DMS 273 treated with DMSO at 0.1 percent for 48 hours (cell line): ENCODE measurements at places on chromosomes 5 and 9.

DNA sequence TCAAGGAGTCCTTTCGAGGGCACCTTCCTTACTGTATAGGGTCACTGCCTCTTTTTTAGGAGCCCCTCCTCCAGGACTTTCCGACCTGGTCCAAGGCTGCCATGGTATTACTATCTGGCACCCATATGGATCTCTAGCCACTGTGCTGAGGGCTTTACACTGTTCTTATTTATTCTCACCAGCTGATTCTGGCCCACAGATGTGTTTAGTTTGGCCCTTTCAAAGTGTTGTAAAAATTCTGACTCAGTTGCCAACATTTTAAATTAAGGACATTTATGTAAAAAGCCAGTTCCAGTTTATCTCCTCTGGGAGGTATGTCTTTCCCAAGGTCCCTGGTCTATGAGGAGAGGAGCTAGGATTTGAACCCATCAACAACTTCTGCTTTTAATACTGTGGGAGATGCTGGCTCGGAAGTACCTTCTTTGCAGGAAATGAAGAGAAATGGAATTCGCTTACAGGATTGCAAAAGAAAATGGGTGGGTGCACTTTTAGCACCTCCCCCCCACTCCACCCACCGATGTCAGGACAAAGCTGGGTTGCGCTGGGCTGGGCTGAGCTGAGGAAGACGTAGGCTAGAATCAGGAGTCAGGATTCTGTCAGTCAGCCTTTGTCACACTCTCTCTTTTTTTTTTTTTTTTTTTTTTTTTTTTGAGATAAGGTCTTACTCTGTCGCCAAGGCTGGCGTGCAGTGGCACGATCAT lies 7.8 kb downstream of the JADE2 start:
- no peak for DNase-seq

- DNase-seq, result no peak
Measured at GRCh38 chr5:159021136-159021900, 78.4 kb downstream of the EBF1 start.

DNA sequence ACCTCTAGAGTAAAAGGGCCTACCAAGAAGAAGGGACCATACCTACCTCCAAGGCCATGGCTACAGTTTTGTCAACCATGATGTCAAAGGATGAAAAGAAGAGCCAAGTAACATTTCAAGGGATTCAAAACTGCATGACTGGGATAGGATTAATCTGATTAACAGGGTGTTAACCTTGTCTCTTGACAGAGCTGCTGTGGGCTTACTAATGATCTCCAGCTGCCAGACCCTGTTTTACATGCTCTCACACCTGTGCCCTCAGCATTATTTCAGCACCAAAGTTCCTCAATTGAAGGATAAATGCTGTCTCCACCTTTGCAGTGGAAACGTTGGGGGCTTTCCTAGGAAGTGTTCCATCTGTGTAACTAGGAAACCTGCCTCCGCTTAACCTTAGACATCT lies 78.3 kb downstream of the DMAC1 start:
- DNase-seq, result no peak

GRCh38 chr9:110951805-110952539 lies 86.3 kb downstream of the LPAR1 start:
- no peak for DNase-seq

GRCh38 chr5:157744051-157745011 lies 819 bp downstream of the LSM11 start:
- DNase-seq, result peak; percentile 44

GRCh38 chr9:78572266-78572665 lies 275.3 kb downstream of the PSAT1 start:
- DNase-seq, result no peak

- no peak for DNase-seq
Measured at GRCh38 chr9:8857926-8858595, 1058.5 kb upstream of the DMAC1 start.

DNA sequence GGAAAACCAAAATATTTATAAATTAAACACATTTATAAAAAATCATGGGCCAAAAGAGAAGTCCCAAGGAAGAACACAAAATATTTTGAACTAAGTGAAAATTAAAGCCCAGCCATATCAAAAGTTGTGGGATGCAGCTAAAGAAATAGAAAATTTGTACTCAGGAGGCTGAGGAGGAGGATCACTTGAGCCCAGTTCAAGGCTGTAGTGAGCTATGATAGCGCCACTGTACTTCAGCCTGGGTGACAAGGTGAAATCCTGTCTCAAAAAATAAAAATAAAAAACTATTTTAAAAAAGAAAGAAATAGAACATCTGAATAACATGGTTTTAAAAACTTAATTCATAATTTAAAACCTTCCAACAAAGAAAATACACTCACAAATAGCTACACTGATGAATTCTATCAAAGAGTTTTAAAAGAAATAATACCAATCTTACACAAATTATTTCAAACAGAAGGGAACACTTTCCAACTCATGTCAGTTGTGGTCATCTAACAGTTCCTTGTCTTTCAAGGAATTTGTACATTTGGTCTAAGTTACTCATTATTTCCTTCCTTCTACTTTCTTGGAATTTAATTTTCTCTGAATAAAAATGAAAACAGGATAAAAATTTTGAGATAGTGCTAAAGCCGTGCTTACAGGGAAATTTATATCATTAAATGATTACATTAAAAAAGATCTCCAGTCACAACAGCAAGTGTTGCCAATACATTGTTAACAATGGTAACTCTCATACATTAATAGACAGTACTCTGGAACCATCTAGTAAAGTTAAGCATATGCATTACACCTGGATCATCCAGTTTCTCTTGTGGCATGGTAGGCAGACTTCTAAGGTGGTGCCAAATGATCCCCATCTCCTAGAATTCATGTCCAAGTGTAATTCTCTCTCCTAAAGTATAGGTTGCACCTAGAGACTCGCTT lies 17.8 kb downstream of the PTBP3 start:
- no peak for DNase-seq

- DNase-seq, result no peak
Measured at GRCh38 chr5:141236516-141237313, 8.5 kb upstream of the PCDHB15 start.

DNA sequence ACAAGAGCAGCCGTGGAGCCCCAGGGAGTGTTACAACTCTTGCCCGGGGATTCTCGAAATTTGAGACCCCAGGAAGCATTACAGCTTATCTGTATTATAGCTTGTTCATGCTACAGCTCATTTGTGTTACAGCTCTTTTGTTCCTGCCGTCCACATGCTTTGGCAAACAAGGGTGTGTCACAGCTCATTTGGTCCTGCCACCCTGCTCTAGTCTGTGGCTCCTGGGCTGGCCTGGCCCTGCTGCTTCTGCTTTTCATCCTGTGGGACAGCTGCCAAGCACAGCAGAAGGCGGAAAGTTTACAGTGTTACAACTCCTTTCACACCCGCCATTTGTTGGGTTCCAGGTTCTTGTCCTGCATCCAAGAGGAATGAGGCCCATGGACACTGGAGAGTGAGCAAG lies 685.0 kb downstream of the SLCO4C1 start:
- no peak for DNase-seq

GRCh38 chr9:5425006-5425628 lies 12.6 kb downstream of the PLGRKT start:
- peak; percentile 14 for DNase-seq

DNA sequence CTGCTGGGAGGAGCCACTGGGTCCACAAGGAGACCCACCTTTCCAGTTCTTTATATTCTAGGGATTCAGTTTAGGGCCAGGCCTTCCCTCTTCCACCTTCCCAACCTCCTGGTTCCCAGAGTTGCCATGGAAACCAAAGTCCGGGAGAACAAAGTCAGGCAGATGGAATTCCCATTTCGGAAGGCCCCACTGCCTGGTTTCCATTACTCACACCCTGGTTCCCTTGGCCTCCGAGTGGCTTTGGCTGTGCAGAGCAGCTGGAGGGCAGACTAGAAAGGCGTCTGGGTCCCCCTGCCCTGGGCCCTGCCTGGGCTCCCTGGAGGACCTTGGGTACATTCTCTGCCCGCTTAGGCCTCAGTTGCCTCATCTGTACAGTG lies 136.1 kb downstream of the RGS3 start:
- DNase-seq, result peak; percentile 30

- no peak for DNase-seq
Measured at GRCh38 chr9:4334410-4334813, 34.5 kb upstream of the GLIS3 start.

DNA sequence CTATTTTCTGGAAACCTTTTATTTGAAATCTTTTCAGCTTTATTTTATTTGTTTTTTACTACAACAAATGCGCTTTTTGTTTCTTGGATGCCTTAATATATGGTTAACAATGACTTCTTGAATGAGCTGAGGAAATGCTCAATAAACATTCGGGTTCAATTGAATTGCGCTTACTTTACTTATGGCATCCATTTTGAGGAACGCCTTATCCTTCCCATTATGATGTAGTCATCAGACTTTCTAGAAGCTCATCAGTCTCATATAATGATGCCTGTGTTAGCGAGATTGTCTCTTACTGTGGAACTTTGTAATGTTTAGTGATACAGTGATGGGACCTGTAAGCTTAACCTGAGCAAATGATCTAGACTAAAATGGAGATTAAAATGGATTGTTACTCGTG lies 916 bp downstream of the SHLD3 start:
- no peak for DNase-seq

GRCh38 chr5:172815631-172816030 lies 18.4 kb upstream of the ERGIC1 start:
- DNase-seq, result no peak

- no peak for DNase-seq
Measured at GRCh38 chr5:3282841-3283240, 312.8 kb upstream of the IRX1 start.

- DNase-seq, result no peak
Measured at GRCh38 chr9:137975527-137975913, 97.9 kb downstream of the CACNA1B start.

DNA sequence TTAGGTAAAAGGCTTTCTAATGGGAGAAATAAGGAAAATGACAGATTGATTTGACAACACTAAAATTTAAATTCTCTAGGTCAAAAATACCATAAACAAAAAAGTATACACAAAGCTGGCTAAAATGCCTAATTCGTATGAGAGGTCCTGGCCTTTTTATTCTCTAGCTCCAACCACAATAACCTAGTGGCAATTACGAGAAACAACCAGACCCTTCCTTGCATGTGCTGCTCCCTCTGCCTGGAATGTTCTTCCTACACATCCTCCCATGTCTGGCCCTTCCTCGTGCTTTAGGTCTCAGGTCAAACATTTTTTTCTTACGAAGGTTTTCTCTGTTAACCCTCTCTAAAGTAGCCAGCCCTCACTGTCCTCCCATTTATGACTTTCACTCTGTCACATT lies 176.4 kb upstream of the PLPPR1 start:
- DNase-seq, result no peak

DNA sequence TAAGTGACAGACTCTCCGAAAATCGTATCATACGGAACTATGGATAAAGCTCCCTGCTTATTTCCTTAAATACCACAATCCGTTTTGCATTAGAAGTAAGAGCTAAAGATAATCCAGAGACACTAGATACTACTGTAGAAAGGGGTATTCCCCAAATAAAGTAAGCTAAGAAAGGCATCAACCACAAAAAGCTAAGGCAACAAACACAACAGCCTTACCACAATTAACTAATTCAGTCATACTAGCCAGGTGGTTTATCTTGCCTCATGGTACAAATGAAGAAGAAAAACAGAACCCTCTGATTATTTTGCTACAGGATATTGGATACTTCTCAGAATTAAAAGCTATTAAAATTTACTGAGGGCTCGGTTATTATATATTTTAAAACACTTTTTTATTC lies 14.1 kb downstream of the ERP44 start:
- no peak for DNase-seq

GRCh38 chr9:124038239-124038638 lies 26.7 kb downstream of the LHX2 start:
- no peak for DNase-seq

DNA sequence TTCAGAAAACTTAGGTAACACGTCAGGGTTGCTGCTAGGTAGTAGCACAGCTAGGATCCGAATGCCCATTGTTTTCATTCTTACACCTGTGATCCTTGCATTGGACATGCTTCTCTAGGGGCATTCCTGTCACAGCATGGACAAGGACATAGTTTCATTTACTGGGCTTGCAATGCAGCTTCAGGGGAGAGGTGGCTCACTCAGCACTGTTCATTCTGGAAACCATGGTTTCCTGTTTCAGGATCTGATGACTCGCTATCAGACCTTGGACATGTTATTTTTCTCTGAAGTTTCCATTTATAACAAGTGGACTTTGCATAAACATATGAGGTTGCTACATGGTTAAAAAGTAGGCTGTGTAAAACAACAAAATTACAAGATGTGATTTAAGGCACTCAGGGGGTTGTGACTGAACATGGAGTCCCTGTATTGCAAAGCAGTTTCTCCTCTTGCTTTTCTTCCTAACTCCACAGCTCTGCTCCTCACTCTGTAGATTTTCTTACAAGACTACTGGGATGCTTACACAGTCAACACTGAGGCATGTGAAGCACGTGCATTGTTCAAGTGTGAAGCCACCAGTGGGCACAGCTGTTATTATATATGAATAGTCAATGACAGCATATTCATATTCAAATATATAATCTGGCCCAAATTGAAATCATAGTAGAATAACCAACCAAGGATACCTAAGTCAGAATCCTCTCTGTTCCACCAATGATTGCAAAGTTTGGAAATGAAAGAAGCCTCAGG lies 66.1 kb upstream of the STK32A start:
- no peak for DNase-seq

GRCh38 chr9:103041961-103042360 lies 46.8 kb downstream of the CYLC2 start:
- DNase-seq, result no peak
